ENCODE measurements at places on chromosomes 5 and 9.

- DNase-seq = no peak
Observed at GRCh38 chr5:32996336-32996735, 285.2 kb downstream of the NPR3 start.

GRCh38 chr9:110328763-110329162 lies 8.9 kb downstream of the TXNDC8 start:
- no peak for DNase-seq

- no peak for DNase-seq
Observed at GRCh38 chr9:91714020-91714806, 235.8 kb downstream of the ROR2 start.

DNA sequence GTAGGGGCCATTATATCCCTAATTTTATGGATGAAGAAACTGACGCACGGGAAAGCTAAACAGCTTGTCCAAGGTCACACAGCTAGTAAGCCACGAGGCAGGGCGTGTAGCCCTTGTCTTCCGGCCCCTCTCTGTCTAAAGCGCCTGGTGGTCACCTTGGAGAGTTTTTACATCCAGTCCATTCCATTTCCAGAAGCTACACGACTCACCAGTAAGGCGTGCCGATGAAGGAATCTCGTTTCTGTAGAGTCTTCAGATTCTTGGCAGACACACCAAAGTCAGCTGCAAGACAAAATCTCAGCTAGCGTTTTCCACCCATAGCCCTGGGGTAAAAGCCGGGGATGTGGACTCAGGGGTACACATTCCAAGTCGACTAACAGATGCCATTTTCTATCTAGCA lies 80.5 kb downstream of the STK10 start:
- no peak for DNase-seq

- no peak for DNase-seq
Observed at GRCh38 chr5:164119806-164120447, 614.5 kb downstream of the MAT2B start.

DNA sequence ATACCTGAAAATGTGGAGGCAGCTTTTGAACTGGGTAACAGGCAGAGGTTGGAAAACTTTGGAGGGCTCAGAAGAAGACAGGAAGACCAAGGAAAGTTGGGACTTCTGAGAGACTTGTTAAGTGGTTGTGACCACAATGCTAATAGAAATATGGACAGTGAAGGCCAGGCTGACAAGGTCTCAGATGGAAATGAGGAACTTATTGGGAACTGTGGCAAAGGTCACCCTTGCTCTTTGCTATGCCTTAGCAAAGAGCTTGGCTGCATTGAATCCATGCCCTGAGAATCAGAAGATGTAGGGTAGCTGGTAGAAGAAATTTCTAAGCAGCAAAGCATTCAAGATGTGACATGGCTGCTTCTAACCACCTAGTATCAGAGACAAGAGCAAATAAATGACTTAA lies 244.4 kb upstream of the ADRA1B start:
- DNase-seq = no peak

DNA sequence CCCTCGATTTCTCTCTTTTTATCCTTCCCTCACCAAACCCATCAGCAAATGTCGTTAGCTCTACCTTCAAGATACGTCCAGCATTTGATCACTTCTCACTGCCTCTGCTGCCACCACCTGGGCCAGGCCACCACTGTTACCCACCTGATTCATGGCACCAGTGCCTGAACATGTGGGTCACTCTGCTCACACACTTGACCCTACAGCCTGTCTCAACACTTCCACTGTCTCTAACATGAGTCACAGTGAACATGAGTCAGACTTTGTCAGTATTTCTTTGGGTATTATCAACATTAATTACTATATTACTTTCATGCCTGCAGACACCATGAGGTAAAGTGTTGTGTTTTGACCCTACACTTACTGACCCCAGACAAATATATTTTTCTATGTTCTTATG lies 19.6 kb downstream of the SLC24A2 start:
- DNase-seq = no peak

DNA sequence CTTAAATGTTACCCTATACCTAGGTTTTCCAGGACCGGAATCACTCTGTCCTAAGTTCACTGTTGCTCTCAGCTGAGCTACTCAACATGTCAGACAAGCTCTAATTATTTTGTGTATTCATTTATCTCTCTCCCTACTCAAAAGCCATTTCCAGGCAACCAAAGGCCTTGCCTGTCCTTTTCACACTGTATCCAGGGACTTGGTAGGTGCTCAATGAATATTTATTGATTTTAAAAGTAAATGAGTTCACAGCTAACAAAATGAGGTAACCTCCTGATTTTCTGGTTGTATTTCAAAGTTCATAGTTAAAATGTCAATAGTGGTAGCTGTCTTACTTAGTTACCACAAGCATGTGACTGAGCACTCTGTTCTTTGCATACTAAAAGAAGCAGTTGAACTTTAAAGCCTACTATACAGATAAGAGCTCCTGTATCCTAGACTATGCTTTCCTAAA lies 522.2 kb downstream of the ACTL7B start:
- no peak for DNase-seq

- no peak for DNase-seq
Observed at GRCh38 chr5:61637566-61637965, 305.5 kb downstream of the ZSWIM6 start.

GRCh38 chr9:91571036-91571435 lies 147.4 kb upstream of the NFIL3 start:
- DNase-seq = no peak

GRCh38 chr9:85742597-85742936 lies 813 bp upstream of the AGTPBP1 start:
- no peak for DNase-seq

DNA sequence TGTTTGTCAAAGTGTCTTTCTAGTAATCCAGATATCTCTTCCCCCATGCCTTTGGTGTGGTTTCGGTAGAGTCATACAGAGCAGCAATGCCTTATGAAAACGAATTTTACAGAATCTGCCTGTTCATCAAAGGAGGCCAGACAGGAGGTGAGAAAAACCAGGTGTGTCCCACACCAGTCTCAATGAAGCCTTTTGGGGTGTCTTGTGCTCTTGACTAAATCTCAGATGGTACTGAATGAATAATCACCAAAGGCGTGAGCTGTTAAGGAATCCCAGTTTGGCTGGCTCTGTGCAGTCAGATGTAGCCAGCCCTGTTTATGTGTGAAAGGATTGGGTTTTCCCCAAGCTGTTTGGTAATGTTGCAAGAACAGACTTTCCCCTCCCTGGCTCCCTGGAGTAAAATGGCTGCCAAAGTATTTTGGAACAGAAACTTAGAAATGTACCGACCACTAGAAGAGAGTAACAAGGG lies 70.8 kb upstream of the CDKN2B start:
- no peak for DNase-seq

DNA sequence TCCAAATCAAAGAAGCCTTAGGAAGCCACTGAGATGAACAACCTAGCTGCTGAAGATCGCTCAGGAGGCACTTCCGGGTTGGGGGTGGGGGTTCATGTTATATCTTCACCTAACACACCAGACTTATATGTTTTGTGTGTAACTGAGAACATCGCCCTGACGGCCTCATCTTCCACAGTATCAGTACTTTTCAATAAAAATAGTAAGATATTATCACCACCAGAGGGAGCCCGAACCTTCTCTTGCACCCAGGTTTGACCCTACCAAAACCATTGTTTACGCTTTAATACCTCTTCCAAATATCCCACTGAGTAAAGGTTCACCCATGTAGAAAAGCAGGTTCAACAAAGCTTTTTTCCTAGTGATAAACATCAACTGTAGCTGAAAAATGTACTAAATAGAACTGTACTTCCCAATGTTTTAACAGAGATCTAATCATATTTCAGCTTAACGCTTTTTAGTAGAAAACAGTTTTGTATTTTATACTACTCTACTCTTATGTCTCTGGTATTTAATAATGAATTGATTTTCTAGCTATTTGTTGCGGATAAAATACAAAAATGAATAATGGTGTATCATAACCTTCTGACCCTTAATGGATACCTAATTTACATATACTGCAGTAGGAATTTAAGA lies 244.0 kb downstream of the EPB41L4A start:
- peak; percentile 40 for DNase-seq

- DNase-seq = no peak
Observed at GRCh38 chr5:65186646-65187227, 295.0 kb downstream of the ADAMTS6 start.

- DNase-seq = no peak
Observed at GRCh38 chr5:131942016-131942415, 3.4 kb downstream of the MEIKIN start.

DNA sequence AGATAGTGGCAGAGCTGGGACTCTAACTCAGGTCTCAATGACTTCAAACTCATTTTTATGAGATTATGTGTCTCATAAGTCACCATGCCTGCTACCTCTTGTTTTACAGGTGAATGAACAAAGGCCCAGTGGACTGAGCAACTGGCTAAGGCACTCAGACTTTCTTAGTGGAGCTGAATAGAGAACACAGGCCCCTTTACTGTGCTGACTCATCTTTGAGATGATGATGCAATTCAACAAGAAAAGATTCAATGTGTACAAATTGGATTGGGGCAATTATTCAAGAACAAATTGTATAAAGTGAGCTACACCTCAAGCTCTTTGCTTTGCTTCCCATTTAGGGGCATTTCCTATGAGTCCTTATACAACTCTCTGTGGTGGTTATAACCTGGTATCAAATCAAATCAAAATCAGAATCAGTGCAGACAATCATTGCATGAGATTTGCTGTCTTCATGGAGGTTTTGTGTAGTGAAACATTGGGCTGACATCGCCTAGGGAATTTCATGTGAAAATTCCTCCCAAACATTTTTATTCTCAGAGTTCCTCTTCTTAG lies 84.3 kb upstream of the PPP2R2B start:
- no peak for DNase-seq

- no peak for DNase-seq
Observed at GRCh38 chr9:38318759-38319495, 73.6 kb upstream of the ALDH1B1 start.

DNA sequence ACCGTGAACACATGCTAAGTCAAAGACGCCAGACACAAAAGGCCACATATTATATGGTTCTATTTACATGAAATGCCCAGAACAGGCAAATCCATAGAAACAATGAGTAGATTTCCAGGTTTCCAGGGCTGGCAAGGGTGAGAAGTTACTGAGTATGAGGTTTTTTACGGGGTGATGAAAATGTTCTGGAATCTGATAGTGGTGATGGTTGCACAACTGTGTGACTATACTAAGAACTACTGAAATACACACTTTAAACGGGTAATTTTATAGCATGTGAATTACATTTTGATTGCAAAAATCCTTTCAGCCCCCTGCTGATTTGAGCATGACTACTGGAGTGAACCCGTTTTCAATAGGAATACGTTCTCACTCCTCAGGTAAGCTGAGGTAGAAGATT lies 46.7 kb upstream of the TBC1D9B start:
- DNase-seq = no peak

- no peak for DNase-seq
Observed at GRCh38 chr9:124853605-124854143, 414 bp downstream of the WDR38 start.

- no peak for DNase-seq
Observed at GRCh38 chr5:24788829-24789514, 144.2 kb upstream of the CDH10 start.

- DNase-seq = no peak
Observed at GRCh38 chr5:175740014-175740413, 82.1 kb downstream of the HRH2 start.

GRCh38 chr5:53613061-53613460 lies 52.6 kb downstream of the NDUFS4 start:
- no peak for DNase-seq

DNA sequence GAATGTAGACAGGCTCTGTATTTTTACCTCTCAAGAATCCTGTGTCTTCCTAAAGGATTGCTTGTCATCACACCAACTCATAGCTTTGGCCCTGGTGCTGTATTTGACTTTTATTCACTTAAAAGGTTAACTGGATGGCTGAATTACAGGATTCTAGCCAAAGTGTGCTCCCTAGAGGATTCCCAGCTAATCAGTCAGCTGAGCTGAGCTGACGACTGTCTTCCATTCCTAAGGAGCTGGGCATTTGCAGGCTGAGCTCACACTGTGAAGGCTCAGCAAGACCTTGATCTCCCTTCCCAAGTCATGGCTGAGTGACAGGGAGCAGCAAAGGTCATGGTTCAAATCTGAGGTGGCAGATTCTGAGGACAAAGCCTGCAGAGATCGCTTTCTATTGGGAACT lies 59.0 kb upstream of the PALM2AKAP2 start:
- no peak for DNase-seq

DNA sequence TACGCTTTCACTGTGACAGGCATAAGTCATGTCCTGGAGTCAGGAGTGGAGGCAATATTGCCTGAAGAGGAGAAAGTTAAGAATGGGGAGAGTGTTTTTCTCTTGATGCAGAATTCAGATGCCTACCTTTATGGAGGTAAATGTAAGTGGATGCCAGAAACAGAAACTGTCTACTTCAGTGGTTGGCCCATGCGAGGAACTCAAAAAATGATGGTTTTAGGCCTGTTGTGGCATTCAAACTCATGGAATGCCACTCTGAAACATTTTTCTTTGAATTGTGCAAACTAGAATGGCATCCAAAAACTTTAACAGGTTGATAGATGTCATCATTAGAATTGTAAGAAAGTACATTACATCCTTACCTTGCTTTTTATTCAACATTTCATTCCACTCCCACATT lies 47.7 kb upstream of the NTRK2 start:
- DNase-seq = no peak

GRCh38 chr9:13436591-13436990 lies 157.1 kb upstream of the MPDZ start:
- DNase-seq = no peak

DNA sequence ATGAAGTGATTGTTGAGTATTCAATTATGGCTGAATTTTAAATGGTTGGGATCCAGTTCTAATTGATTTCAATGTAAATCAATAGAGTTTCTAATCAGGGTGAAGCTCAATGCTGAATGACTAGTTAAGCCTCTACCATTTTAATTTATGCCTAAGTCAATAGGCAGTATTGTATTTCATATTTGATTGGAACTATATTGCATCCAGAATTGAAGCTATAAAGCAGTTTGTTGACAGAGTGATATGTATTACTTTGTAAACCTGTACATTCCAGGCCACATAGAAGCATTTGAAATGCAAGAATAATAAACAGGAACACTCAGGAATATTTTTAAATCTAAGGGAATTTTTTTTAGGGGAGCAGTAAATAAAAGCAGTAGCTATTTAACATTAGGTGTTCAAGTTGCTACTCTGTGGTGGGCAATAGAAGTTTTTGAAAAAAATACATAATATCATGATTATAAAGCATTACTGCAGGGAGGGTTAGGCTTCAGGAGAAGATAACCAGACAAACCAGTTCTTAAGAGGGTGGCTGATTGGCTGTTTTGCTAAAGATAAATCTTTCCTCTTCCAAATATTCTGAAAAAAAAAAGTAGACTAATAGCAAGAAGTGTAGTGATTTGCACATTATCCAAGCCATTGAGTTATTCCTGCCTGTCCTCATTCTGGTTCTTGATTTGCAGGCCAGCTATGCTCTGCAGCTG lies 492.0 kb upstream of the MEF2C start:
- no peak for DNase-seq

DNA sequence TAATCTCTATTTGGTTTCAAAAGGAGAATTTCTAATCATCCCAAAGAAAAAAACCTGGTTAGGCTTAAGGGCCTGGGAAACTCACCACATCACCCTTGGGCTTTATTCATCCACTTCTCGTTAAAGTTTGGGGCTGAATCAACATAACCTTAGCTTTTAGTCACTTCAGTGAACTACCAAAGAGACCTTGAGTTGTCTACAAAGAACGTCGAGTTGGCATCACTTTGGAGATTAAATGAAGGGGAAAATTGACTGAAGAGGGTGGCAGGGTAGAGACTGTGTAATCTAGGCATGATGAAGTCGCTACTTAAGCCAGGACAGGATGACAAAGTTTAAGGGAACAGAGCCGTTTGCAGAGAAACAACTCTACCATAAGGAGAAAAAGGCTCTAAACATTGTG lies 341.4 kb downstream of the RAB3C start:
- DNase-seq = no peak

- no peak for DNase-seq
Observed at GRCh38 chr9:92276331-92277032, 17.0 kb downstream of the IARS1 start.

Data from NCI-H187 treated with DMSO at 0.1 percent for 48 hours (cell line).